ENCODE measurements at places on chromosomes 2 and 18. TPM values are rescaled to one million over a fixed set of nuclear protein-coding genes. Genes with fewer than 3 reads are reported as not detected.

GRCh38 chr2:135744760-135745314 lies 3.2 kb downstream of the UBXN4 start:
- no peak overlapping the region for H3K27ac ChIP-seq
- no peak for DNase-seq
- H3K4me1 ChIP-seq, result peaks cover 5% of the 10 kb centered on the region

GRCh38 chr2:66919286-66919685 lies 477.8 kb upstream of the ETAA1 start:
- H3K27me3 ChIP-seq, result no peaks in the 10 kb centered on the region
- H3K4me3 ChIP-seq, result no peak overlapping the region
- no peak for DNase-seq
- no peak overlapping the region for H3K27ac ChIP-seq
- no peaks in the 10 kb centered on the region for H3K4me1 ChIP-seq
- no peaks in the 10 kb centered on the region for H3K36me3 ChIP-seq

- no peak overlapping the region for H3K27ac ChIP-seq
- H3K36me3 ChIP-seq, result no peaks in the 10 kb centered on the region
- no peak overlapping the region for H3K4me3 ChIP-seq
- no peaks in the 10 kb centered on the region for H3K27me3 ChIP-seq
- DNase-seq, result peak; percentile 13
Measured at GRCh38 chr2:29222381-29223179, 107.4 kb downstream of the CLIP4 start.

GRCh38 chr18:56999823-57000222 lies 147.1 kb upstream of the BOD1L2 start:
- H3K36me3 ChIP-seq, result no peaks in the 10 kb centered on the region
- DNase-seq, result no peak
- no peak overlapping the region for H3K4me3 ChIP-seq
- no peaks in the 10 kb centered on the region for H3K27me3 ChIP-seq

- no peak for DNase-seq
- H3K27ac ChIP-seq, result no peak overlapping the region
- H3K4me1 ChIP-seq, result no peaks in the 10 kb centered on the region
- no peaks in the 10 kb centered on the region for H3K27me3 ChIP-seq
- H3K4me3 ChIP-seq, result no peak overlapping the region
Measured at GRCh38 chr2:126744640-126745039, 88.7 kb downstream of the GYPC start.

GRCh38 chr2:234913208-234913626 lies 38.6 kb upstream of the SH3BP4 start:
- no peaks in the 10 kb centered on the region for H3K4me1 ChIP-seq
- no peak overlapping the region for H3K4me3 ChIP-seq
- DNase-seq, result no peak
- no peaks in the 10 kb centered on the region for H3K27me3 ChIP-seq
- H3K36me3 ChIP-seq, result no peaks in the 10 kb centered on the region

DNA sequence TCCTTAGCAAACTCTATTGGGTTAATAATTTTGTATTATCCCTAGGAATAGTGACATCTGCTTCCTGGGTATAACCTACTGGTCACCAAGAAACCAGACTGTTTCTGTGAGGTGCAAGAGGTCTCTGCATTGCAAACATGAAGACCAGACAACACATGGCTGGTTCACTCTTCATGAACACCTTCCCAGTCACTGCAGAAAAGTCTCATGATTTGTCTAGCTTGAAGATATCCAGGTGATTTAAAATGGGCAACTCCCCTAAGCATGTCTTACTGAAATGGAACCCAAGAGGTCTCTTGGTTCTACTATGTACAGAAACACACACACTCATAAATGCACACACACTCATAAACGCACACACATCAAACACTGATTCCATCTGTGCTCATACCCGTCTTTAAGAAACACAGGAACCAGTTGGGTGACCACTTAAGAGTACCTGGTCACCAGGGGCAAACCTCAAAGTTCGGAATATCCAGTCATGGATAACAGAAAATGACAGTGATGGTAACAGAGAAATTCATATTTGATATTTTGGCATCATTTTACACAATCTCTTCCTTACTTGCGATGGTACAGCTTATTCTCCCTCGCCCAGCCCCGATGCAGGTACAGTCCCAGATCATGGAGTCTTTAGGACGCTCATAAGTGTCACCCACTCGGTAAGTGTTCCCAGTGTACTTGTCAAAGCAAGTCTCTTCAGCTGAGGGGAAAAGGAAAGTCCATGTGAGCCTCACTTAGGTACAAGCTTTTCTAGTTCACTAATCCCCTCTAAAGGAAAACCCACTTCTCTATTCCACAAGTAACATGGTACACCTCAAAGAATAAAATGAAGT lies 2.9 kb downstream of the FN1 start:
- H3K27me3 ChIP-seq, result no peaks in the 10 kb centered on the region
- peak overlapping the region; percentile 85 for H3K27ac ChIP-seq
- H3K4me3 ChIP-seq, result no peak overlapping the region
- H3K36me3 ChIP-seq, result peaks cover 49% of the 10 kb centered on the region
- no peak for DNase-seq

DNA sequence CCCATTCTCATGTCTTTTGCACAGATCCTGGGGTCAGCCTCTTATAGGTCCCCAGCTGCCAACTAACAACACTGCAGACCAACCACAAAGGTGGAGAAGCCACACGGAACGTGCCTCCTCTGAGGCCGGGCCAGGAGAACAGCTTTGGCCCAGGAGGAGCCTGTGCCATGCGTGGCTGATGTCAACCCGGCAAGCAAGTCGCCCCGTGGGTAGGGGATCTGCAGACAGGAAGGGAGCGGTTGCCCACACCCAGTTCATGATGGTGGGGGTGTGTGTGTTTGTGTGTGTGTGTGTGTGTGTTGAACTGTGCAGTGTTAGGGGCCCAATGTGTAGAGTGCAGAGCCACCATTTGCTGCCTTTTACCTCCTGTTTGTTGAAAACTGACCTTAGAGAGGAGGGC lies 2.4 kb upstream of the CLEC4F start:
- H3K36me3 ChIP-seq, result no peaks in the 10 kb centered on the region
- H3K27ac ChIP-seq, result no peak overlapping the region
- H3K4me3 ChIP-seq, result no peak overlapping the region
- no peaks in the 10 kb centered on the region for H3K4me1 ChIP-seq
- peaks cover 6% of the 10 kb centered on the region for H3K27me3 ChIP-seq

DNA sequence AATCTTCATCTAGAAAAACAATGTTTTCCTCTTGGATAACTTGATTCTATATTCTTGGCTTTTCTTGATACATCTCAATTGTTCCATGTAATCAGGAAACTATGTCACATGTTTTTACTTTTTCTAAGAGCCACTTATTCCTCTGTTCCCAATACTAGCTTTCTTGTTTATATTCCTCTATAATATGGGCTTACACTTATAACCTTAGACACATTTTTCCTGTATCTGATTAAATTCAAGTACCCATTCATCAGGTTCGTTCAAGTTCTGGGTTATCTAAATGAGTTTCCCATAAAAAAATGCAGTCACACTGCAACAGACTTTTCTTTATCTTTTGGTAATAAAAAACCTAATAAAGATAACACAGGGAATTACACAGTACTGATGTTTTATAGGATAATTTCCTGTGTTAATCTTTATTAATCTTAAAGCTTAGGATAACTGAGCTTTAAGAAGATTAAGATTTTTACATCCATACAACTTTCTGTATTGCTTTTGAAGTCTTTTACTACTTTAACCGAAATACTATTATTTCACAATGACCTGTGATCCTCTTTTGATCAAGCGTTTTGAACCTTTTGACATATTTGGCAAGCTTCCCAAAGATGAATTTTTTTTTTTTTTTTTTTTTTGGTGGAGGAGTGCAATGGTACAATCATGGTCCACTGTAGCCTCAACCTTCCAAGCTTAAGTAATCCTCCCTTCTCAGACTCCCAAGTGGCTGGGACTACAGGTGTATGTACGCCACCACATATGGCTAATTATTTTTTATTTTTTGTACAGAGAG lies 44.3 kb upstream of the C2orf66 start:
- H3K4me3 ChIP-seq, result no peak overlapping the region
- no peak for DNase-seq
- no peak overlapping the region for H3K27ac ChIP-seq
- no peaks in the 10 kb centered on the region for H3K27me3 ChIP-seq
- peaks cover 5% of the 10 kb centered on the region for H3K36me3 ChIP-seq

- H3K36me3 ChIP-seq, result no peaks in the 10 kb centered on the region
- peaks cover 82% of the 10 kb centered on the region for H3K27me3 ChIP-seq
- H3K4me1 ChIP-seq, result peaks cover 5% of the 10 kb centered on the region
Measured at GRCh38 chr2:113276761-113277425, 1.8 kb downstream of the PAX8 start.

GRCh38 chr18:10685484-10685883 lies 159.7 kb downstream of the NAPG start:
- DNase-seq, result no peak
- H3K4me3 ChIP-seq, result no peak overlapping the region
- H3K27me3 ChIP-seq, result no peaks in the 10 kb centered on the region
- H3K4me1 ChIP-seq, result no peaks in the 10 kb centered on the region

DNA sequence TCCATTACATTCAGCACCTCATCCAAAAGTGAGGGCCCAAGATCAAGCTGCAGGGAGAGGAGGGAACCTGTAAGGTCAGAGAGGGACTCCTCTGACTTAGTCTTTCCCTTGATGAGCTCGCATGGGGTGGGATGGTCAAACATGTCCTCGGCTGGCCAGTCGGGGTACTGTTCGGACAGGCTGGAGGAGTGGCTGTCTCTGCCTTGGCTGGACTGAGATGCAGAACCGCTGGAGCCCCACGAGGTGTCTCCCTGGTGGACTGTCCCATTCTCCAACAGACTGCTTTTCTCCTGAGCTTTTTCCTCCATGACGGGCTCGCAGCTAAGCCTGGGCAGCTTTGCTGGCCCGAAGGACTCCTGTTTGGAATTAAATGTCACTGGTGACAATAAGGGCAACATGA lies 25.6 kb downstream of the CDC42EP3 start:
- no peak for DNase-seq
- H3K36me3 ChIP-seq, result peaks cover 13% of the 10 kb centered on the region
- H3K4me1 ChIP-seq, result no peaks in the 10 kb centered on the region
- no peak overlapping the region for H3K4me3 ChIP-seq
- H3K27ac ChIP-seq, result peak overlapping the region; percentile 1

DNA sequence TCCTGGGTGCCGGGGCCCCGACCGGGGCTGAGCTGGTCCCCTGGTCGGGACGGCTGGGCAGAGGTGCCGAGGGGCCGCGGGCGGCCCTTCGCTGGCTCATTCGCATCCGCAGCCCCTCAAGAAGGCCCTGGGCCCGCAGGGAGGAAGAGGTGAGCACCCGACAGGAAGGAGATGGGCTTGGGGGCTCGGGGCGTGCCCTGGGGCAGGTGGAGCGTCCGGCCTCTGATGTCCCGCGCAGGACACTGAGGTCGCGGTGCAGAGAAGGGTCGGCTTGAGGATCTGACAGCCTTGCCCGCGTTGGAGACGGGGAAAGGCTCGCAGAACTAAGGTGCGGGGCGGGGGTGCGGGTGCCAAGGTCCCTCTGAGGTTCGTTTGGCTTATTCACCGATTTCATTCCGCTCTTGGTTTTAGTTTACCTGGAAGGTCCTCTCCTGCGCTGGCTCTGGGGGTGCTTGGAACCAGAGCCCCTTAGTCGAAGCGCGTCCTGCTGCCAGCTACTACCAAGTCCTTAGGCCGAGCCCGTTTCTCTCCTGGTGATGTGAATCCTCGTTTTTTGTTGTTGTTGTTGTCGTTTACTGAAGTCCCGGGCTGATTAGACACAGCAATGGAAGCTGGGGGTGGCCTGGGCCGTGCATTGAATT lies 18.9 kb upstream of the CD8A start:
- no peaks in the 10 kb centered on the region for H3K36me3 ChIP-seq
- no peak overlapping the region for H3K27ac ChIP-seq
- H3K4me1 ChIP-seq, result no peaks in the 10 kb centered on the region
- peaks cover 27% of the 10 kb centered on the region for H3K27me3 ChIP-seq
- H3K4me3 ChIP-seq, result no peak overlapping the region

GRCh38 chr2:185035906-185036305 lies 437.6 kb downstream of the ZNF804A start:
- no peak for DNase-seq
- H3K27me3 ChIP-seq, result no peaks in the 10 kb centered on the region
- no peak overlapping the region for H3K4me3 ChIP-seq
- H3K4me1 ChIP-seq, result no peaks in the 10 kb centered on the region
- H3K27ac ChIP-seq, result no peak overlapping the region
- no peaks in the 10 kb centered on the region for H3K36me3 ChIP-seq

DNA sequence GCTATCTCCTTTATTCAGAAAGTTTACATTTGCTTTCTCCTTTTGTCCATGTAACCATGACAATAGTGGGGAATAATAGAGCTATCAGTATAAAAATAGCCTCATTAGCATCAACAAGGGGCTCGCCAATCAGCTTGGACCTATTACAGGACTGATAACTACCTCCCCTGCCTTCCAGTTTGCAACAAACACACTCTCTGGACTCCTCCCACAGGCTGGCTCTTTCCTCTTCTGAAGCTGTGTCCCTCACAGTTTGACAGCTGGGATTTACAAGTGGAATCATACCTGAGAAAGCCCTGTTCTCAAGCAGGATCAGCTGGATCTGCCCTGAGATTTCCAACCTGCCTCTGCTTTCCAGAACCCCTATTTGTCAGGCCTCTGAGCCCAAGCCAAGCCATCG lies 162.5 kb downstream of the GRB14 start:
- H3K27ac ChIP-seq, result no peak overlapping the region
- no peaks in the 10 kb centered on the region for H3K36me3 ChIP-seq
- H3K4me3 ChIP-seq, result no peak overlapping the region
- DNase-seq, result no peak
- H3K27me3 ChIP-seq, result no peaks in the 10 kb centered on the region
- H3K4me1 ChIP-seq, result no peaks in the 10 kb centered on the region

- peak overlapping the region; percentile 95 for H3K27ac ChIP-seq
- no peaks in the 10 kb centered on the region for H3K27me3 ChIP-seq
- no peak for DNase-seq
- no peaks in the 10 kb centered on the region for H3K36me3 ChIP-seq
- H3K4me3 ChIP-seq, result no peak overlapping the region
Measured at GRCh38 chr2:43107679-43108078, 118.7 kb downstream of the ZFP36L2 start.

DNA sequence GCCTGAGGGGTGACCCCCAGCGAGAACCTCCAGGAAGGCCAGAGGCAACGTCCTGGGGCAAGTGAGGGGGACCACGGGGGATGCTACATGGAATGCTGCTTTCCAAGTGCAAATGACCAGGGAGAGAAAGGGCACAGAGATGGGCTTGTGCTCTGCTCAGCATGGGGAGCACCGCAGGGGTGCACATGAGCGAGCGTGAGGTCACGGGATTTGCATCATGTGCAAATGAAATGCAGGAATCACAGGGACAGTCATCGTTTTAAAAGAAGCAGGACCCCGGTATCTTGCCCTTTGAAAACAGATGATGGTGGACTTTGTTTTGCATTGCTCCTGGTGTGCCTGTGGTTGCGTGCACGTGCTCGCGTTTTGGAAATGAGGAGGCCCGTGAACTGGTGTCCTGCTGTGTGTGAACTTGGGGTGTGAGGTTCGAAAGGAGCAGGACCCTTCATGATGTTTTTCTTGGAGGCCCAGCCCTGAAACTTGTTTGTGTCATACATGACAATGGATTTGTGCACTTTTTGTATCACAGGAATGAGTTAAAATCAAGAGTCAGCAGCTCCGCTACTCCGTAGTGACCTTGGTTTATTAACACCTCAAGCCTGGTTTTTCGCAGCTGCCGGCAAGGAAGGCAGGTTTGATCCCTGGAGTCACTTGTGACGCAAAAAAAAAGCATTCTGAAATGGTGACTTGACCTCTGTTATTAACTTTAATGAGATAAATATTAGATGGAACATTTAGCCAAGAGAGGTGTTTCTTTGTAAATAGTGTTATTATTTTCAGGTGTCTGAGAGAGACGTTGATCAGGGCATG lies 234.5 kb downstream of the LDLRAD4 start:
- H3K4me1 ChIP-seq, result peaks cover 7% of the 10 kb centered on the region
- no peak overlapping the region for H3K27ac ChIP-seq
- H3K27me3 ChIP-seq, result peaks cover 4% of the 10 kb centered on the region

Gene SGPP2
- 39.5 TPM for total RNA-seq

Gene MAP3K19
- total RNA-seq, result 21.1 TPM

Gene TEX44
- not detected for total RNA-seq

Gene DPP4
- 51.6 TPM for total RNA-seq

Gene MOCOS
- total RNA-seq, result 4.0 TPM

Gene PTPRM
- total RNA-seq, result 146 TPM

Gene TTR
- 0.97 TPM for total RNA-seq

Gene CRYGD
- total RNA-seq, result not detected

Gene LRP1B
- total RNA-seq, result 6.5 TPM
